ENCODE measurements at places on chromosomes 1 and 21.

DNA sequence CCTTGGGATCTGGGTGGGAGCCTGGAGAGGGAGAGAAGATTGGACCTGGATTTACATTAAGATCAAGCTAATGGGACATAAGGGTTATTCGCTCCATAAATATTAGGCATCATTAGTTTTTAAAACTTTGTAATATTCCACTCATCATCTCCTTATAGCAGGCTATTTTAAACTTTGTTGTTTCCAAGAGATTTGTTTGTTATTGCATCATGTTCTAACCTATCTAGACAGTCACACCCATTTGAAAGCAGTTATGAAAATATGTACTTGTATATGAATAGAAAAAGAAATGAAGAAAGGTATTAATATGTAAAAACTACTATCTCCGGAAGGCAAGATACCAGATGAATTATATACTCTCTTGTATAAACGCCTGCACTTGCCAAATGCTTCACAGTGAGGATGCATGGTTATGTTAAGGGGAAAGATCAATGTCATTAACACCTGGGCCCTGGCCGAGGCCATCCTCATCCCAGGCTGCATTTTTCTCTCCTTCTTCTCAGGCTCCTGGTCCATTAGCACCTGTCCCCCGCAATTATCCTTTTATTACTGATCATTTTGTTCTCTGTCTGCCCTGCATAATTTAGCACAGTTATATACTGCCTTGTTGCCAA, 468.2 kb downstream of the MATN1 start:
- DNase-seq = no peak

- no peak for DNase-seq
These were observed 698.6 kb downstream of the LTN1 start for GRCh38 chr21:28294051-28294450.

- DNase-seq = no peak
These were observed 43.2 kb downstream of the LRRC71 start for GRCh38 chr1:156963621-156964020.

- no peak for DNase-seq
These were observed 252.1 kb downstream of the FOXD2 start for GRCh38 chr1:47689894-47690293.

GRCh38 chr1:31505911-31506497, 70.3 kb upstream of the TINAGL1 start:
- no peak for DNase-seq

DNA sequence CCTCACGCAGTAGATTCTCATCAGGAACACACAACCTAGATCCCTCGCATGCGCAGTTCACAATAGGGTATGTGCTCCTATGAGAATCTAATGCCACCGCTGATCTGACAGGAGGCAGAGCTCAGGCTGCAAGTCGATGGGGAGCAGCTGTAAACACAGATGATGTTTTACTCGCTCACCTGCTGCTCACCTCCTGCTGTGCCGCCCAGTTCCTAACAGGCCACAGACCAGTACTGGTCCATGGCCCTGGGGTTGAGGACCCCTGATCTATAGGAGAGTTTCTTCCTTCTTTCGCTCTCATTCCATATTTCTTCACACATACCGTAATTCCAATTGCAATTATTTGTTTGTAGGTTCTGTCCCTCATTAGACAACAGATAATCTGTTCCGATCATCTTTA, 103.4 kb downstream of the CLEC20A start:
- no peak for DNase-seq

DNA sequence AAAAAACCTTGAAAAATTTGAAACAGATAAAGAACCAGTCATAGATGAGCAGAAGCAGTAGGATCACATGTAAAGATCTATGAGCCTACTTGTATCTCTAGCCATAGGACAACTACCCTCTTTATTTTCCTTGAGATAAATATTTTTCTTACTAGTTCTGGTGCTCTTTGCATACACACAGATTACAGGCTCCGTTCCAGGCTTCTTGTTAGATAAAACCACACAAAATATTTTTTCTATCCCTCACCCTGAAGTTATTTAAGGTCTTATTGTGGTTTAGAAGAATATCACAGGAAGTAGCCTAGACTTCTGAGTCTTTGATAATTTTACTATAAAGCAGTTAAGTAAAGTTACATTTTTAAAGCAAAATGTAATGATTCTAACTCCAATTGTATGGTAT, 512.2 kb downstream of the NEGR1 start:
- DNase-seq = no peak

GRCh38 chr1:206555473-206555935, 48.2 kb downstream of the RASSF5 start:
- no peak for DNase-seq

DNA sequence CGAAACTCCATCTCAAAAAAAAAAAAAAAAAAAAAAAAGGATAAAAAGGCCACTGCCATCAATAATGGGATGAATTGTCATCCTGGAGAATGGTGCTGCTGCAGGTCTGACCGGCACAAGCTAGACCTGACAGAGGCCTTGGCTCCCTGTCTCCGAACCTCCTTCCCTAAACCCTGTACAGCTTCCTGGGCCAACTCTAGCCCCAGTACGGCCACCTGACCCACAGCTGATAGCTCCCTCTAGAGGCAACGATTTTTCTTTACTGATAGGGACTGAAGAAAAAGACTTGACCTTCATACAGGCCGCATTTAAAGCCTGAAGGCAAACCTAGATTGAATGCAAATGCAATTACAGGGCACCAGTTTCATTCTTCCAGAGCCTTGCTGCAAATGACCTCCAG, 30.7 kb downstream of the NOL9 start:
- DNase-seq = peak; percentile 60

DNA sequence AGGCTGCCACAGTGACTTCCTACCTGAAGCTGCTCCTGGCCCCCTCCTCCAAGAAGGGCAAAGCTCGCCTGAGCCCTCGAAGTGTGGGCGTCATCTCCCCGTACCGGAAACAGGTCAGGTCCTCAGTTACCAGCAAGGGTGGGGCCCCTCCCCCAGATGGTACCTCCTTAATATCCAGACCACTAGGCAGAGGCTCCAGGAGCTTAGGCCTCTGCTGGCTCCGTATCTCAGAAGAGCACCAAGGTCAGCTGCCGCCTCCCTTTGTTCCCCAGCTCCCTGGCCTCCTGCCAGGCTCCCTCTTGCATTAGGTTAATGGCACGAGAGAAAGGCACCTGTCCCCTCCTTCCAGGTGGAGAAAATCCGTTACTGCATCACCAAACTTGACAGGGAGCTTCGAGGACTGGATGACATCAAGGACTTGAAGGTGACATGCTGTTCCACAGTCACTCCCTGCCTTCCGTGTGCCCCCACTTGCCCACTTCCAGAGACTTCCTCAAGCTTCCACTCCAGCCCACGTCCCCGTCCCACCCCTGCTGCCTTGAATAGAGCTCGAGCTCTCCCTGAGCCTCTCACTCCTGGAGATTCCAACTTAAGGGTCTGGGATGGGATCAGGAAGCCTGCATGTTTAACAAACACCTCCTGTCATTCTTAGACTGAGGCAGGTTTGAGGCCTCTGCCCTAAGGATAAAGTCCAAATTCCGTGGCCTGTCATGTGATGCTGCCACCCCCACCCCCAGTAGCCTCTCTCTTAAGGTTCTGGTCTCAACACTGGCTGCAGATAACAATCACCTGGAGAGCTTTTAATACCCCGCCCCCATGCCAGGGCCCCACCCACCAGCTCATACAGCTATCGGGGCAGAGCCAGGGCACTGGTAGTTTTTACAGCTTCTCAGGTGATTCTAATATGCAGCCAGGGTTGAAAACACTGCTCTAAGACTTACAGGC, 8.3 kb downstream of the RHOC start:
- no peak for DNase-seq

DNA sequence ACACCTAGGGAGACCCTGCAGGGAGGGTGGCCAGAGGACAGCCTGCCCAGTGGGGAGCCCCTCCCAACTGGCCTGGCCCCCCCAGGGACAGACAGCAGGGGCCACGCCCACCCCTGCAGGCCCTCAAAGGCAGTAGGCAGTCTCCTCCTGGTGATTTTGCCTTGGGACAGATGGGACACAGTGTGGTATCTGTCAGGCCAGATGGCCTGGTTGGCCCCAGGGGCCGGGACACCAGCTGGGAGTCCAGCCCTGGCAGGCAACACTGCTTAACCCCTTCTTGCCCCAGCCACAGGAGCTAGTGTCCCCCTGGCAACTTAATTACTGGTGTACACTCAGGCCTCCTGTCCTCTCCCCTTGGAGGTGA, 17.8 kb downstream of the IFFO2 start:
- DNase-seq = peak; percentile 96

GRCh38 chr1:19411612-19412011, 73.7 kb downstream of the CAPZB start:
- DNase-seq = no peak

DNA sequence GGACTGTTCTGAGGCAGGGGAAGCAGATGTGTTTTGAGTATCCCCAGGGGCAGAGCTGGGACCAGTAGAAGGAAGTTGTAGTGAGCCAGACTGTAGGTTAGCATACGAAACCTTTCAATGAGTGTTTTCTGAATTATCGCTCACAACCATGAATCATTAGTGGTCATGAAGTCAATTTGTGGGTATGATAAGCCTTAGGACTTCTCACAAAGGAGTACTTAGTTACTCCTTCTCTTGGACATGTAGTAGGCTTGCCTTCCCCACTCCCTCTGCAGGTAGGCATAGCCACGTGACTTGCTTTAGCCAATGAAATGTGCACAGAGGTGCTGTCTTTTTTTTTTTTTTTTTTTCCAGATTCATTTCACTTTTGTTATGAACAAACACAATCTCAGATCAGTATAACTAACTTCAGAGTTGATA, 23.9 kb upstream of the FAAH start:
- DNase-seq = no peak

DNA sequence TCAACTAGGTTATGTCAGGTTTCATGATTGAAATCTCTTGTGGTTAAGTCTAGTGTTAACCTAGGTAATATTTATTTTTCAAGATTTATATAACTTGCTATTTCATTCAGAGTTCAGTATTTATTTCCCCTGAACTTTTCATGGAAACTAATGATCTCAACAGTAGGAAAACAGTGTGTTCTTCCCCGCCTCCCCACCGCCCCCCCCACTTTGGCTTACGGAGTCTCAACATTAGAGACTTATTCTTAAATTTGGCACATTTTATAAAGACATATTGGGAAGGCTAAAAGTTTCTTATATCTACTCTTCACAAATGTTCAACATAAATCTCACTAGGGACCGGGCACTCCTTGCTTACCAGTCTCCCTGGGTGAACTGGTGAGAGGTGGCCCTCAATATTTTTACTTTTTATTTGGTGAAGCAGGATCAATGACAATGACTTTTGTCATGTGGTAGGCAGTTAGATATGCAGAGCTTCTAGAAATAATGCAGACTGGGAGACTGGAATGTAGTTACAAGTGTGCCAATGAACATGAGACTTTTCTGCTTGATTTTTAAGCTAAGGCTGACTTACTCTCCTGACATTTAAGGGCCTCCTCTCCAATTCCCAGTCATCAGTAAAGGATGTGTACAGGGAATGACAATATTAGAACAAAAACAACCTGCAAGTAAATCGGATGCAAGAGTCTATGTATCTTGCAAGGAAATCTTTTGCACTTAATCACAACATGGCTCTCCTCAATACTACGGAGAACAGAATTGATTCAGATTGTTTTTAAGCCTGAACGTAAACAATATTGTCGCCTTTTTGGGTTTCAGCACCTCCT, 1.7 kb upstream of the MAN1A2 start:
- peak; percentile 9 for DNase-seq

- DNase-seq = no peak
These were observed 15.1 kb downstream of the TRIM11 start for GRCh38 chr1:228391411-228392020.

GRCh38 chr1:222233444-222234158, 314.3 kb downstream of the HHIPL2 start:
- DNase-seq = no peak

- no peak for DNase-seq
These were observed 66.7 kb downstream of the AK5 start for GRCh38 chr1:77348549-77348948.

GRCh38 chr1:6471970-6472368, 6.0 kb upstream of the TNFRSF25 start:
- DNase-seq = no peak

DNA sequence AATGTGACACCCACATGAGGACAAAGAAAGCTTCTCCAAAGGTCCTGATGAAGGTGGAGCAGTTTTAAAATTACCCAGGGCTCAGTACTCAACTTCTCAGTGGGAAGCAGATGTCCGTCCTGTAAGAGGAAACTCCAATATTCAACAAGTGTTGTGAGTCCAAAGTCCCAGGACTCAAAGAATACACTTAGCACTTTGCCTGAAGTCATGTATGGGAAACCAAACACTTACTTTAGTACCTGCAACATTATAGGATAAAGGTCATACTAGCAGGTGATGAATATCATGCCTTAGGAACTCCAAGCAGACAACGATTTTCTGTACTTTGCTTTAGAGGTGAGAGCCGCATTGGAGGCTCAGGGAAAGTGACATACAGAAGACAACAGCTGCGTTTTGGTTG, 37.2 kb upstream of the ST6GALNAC3 start:
- DNase-seq = no peak

GRCh38 chr1:98133131-98133530, 212.3 kb upstream of the DPYD start:
- DNase-seq = no peak

DNA sequence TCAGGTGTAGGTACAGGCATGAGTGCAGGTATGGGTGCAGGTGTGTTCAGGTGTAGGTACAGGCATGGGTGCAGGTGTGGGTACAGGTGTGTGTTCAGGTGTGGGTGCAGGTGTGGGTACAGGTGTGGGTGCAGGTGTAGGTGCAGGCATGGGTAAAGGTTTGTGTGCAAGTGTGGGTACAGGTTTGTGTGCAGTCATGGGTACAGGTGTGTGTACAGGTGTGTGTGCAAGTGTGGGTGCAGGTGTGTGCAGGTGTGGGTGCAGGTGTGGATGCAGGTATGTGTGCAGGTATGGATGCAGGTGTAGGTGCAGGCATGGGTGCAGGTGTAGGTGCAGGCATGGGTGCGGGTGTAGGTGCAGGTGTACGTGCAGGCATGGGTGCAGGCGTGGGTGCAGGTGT, 79.4 kb upstream of the ACTL8 start:
- DNase-seq = no peak

DNA sequence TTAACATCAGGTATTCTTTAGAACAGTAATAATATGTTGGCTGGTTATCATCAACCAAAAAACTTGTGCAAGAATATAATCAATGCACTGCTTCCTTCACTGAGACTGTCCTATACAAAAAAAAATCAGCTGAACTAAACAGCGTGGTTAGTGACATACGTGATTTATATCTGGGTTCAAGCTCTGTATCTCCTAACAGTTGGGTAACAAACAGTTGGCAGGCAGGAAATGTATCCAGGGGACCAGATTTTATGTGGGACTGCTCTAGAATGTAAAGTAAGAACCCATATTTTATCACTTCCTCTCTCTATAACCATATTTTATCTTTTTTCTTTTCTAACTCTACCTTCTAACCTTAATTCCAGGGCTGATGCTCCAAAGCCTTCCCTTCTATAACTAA, 8.0 kb downstream of the ACBD6 start:
- DNase-seq = no peak

DNA sequence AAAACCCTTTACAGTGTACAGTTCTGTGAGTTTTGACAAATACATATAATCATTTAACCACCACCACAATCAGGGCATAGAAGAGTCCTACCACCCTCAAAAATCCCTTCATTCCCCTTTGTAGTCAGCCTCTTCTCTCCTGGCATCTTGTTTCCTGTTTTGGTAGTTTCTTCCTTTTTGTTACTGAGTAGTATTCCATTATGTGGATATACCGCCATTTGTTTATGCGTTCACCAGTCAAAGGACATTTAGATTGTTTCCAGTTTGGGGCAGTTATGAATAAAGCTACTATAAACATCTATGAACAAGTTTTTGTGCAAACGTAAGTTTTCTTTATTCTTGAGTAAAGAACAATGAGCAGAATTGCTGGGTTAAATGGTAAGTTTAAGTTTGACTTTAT, 49.6 kb downstream of the RNF220 start:
- no peak for DNase-seq
